ENCODE measurements at places on chromosomes 6 and 20.

DNA sequence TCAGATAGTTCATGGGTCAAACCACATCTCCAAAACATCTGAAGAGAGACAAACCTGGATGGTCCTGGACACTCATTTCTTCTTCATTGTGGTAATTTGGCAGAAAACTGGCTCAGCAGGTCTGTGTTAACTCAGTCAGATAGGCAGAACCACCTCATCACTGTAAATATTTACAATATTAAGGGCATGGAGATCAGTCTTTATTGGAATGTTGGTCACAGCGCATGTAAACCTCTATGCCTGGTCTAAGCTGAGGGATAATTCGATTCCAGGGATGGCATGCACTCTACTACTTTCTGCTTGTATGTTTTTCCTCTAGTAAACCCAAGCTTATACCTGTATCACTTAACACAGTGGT is 4.0 kb upstream of the TBC1D7 start:
- DNase-seq: no peak

GRCh38 chr20:42739683-42740082 is 450.0 kb downstream of the PTPRT start:
- no peak for DNase-seq

DNA sequence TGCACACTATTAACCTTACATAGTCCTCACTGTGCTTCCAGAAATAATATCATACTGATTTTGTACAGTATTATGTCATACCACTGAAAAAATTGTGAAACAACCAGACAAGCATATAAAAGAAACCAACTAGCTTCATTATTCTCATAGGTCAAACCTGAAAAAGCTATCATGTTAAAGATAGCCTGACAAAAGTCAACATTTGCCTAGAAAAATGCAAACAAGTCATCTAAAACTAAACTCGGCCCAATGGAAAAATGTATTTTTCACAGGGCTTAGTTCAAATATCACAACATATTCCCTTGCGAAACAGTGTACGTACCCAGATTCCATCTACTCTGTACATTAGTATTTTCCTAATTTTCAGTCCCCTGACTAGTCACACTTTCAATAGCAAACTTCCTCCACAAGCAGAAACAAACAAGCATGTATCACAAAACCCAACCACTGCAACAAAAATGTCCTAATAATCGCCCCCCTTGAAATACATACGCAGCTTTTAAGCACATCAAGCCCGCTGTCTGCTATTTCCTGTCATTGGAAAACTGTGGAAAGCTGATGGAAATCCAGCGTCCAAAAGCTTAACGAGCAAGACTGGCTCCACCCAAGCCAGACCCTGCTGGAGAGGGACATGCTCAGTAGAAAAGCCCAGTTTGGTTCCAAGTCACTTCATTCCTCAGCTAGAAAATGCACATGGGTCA is 93.1 kb downstream of the EPB41L2 start:
- no peak for DNase-seq

DNA sequence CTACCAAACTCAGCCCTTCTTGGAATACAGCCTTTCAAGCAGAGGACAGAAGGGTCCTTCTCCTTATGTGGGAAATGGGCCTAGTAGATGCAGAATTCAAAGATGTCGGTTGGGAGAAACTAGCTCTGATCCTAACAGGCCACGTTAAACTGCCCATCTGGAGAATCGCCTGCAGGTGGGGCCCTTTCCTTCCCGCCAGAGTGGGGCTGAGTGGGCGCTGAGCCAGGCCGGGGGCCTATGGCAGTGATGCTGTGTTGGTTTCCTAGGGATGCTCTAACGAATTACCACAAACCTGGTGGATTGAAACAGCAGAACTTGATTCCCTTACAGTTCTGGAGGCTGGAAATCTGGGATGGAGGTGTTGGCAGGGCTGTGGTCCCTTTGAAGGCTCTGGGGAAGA is 9.1 kb downstream of the MAPK13 start:
- no peak for DNase-seq

- no peak for DNase-seq
Measured at GRCh38 chr20:47546184-47547033, 44.7 kb downstream of the NCOA3 start.

DNA sequence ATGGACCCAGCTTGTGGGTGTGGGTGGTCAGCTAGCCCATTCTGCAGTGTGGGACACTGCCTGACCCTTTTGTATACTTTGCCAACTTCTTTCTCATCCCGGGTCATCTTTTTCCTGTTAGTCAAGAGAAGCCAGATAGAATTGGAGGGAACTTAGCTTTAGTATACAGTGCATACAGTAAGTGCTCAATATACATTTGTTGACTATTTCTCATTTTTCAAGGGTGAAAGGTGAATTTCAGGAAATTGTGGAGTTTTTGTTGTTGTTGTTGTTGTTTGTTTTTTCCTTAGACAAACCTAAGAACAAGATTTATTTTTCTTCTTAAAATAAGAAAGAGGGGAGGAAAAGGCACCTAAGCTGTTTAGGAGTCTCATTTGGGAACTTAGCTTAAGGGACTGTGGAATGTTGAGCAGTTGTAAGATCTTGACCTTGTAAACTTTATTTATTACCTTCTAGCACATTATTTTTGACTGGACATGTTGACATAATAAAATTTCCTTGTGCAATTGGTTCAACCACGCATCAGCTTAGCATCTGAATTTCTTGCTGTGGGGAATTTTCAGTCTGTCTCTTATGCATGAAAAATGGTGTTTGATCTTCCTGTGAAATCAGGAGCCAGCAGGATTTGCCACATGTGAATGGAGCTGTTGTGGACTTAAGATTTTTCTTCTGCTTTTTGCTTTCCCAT is 113.6 kb downstream of the ARID1B start:
- no peak for DNase-seq

DNA sequence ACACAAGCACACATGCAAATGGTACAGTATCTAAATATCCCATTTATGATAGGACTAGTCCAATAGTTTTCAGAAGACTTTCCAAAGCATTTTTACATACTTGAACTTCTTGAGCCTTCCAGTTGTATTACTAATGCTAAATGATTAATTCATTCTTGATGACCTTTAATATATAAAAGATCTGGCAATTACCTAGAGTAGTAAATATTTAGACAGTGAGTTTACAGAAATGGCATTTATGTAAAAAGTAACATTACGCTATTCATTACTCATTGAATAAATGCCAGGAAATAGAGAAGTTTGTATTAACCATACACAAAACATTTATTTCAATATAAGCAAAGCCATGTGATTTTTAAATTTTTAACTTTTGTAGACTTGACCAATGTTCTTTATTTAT is 158.8 kb downstream of the DST start:
- DNase-seq: no peak

DNA sequence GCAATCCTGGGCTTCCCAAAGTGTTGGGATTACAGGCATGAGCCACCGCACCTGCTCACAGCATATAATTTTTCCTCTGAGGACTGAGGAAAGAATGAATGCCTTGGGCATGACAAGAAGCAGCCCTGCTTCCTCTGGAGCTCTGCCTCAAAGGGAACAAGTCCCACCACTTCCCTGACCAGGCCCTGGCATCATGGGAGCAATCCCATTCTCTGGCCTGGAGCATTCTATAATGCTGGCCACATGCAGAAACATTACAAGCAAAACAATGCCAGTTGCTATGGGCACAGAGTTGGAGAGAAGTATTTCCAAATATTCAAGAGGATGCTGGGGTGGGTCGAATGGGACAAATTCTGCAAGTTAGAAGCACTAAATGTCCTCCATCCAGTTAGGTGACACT is 41.5 kb upstream of the ARMH2 start:
- no peak for DNase-seq

GRCh38 chr6:89817481-89817880 is 2.1 kb downstream of the MDN1 start:
- DNase-seq: no peak

GRCh38 chr6:98779618-98780017 is 54.8 kb upstream of the POU3F2 start:
- DNase-seq: no peak

DNA sequence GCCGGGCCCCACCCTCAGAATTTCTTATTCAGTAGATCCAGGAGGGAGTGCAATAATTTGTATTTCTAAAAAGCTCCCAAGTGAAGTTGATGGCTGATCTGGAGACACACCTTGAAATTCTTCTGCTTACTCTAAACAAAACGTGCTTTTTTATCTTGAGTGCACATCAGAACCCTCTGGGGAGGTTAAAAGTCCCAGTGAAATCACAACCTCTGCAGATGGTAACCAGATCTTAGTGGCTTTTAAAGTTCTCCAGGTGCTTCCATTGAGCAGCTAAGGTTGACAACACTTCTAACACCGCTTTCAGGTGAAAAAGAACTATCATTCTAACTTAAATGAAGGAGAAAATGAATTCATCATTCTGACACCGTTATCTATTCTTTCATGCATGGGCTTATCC is 45.6 kb upstream of the ESR1 start:
- no peak for DNase-seq

GRCh38 chr6:43865932-43866645 is 96.1 kb downstream of the VEGFA start:
- no peak for DNase-seq
